Mesenteric fat pad (tissue), 1 donor: ENCODE measurements at places on chromosomes 6 and 20.

- DNase-seq: peak; percentile 6
Observed at GRCh38 chr20:49291200-49291599, 13.3 kb upstream of the ZNFX1 start.

GRCh38 chr20:6416371-6416770, 293.5 kb upstream of the FERMT1 start:
- no peak for DNase-seq

DNA sequence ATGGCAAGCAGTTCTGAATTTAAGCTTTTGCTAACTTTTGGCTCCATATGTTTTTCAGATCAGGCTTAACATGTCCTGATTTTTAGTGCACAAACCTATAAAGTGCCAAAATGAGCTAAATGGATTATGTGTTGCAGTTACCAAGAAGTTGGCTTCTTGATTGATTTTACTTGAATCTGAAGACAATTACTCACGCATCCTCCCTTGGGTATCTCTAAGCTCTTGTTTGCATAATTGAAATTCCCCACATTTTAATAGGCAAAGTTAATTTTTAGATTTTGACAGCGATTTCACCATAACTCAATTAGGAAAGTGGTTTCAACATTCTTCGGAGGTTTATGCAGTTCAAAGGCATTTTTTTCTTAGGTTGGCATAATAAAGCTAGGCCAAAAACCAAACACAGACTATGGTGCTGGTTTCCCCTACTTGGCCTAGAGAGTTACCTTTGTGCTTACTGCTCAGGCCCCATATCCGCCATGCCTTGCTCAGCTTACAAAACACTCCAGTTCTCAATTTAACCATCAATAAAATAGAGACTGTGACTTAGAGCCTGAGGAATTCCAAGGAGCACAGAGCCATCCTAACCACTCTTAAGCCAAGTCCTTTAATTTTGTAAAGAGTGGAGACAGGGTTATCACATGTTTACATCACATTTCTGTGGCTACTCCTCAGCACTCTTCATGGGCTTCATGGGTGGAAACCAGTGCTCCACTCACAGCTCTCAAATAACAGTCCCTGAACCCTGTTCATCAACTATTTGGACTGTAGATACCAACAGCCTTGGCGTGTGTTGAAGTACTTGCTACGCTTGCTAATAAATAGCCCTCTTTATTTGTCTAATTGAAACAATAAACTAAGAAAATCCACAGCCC, 32.1 kb downstream of the LAMA4 start:
- no peak for DNase-seq

DNA sequence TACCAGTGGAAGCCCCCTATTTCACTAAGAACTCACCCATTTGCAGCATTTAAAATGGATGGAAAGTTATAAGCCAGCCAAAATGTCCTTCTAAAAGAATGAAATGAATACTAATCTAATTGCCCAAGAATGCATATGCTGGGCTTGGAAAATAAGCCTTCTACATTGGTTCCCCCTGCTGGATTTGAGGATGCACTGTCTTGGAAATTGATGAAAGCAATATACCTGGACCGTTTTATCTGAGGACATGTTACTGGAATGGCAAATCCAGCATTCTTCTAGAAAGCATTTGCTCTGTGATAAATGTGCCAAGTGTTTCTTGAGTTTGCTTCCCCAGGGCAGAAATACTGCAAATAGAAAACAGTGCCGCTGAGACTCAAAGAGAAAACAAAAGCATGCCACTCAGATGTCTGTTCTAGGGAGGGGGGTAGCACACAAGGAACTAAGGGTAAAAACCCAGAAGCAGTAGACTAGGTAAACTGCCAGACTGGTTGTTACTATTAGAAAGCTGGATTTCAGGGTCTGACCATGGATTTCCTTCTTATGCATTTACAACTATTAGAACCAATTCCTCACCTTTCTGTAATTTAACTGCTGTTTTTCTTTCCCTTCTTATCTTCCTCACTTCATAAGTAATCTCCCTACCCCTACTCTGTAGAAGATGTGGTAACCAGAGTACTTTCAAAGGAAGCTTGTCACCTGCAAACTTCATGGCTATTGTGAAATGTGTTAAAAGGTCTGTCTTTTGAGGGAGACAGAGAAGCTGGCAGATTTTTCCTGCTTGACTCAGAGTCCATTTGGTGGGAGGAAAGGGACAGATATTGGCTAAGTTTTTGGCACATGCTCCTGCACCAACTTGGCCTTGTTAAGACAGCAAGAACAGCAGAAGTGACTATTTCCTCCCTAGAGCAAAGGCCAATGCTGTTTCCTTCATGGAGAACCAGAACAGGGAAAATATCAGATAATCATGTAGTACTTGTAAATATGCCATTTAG, 642.6 kb downstream of the KIF16B start:
- no peak for DNase-seq

- no peak for DNase-seq
Observed at GRCh38 chr20:62321521-62321948, 18.7 kb downstream of the ADRM1 start.

GRCh38 chr6:36694616-36695015, 3.0 kb upstream of the RAB44 start:
- DNase-seq: peak; percentile 8

- no peak for DNase-seq
Observed at GRCh38 chr20:53330601-53331140, 263.0 kb downstream of the ZNF217 start.

DNA sequence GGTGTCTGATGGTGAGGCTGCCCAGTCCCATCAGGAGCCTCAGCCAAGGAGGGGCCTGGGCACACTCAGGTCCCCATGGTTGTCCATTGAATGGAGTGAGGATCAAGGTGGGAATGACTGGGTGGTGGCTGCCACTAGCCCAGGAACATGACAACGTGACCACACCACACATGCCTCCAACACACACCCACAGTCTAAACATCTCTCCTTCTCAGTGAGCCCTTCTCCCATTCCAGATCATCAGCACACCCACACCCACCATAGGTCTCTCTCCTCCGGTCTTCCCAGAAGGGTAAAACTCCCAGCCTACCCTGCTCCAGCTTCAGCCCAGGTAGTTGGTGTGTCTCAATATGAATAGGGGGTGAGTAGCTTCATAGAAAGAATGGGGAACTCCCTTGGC, 5.5 kb downstream of the TCF21 start:
- DNase-seq: no peak

GRCh38 chr20:63648895-63649589, 4.2 kb downstream of the STMN3 start:
- DNase-seq: no peak

- no peak for DNase-seq
Observed at GRCh38 chr6:13700232-13700631, 11.4 kb downstream of the RANBP9 start.

DNA sequence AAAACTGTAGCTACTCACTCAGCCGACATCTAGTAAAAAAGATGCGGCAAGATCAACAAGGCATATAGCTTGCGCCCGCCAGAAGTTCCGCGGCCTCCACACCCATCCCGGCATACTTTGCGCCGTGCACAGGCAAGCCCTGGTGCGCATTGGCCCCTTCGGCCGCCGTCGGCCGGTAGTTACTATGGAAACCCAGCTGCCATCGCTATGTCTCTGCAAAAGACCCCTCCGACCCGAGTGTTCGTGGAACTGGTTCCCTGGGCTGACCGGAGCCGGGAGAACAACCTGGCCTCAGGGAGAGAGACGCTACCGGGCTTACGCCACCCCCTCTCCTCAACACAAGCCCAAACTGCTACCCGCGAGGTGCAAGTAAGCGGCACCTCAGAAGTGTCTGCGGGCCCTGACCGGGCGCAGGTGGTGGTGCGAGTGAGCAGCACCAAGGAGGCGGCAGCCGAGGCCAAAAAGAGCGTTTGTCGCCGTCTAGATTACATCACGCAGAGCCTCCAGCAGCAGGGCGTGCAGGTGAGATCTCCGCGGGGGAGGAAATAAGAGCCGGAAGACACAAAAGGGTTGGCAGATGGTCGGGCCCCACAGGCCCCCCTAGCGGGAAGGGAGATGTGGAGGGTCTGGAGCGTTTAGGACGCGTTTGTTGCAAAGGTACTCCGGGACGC, at the start of gene IRAK1BP1:
Gene IRAK1BP1, plus strand, starts transcription at position 182 of the 671 bp plus-strand sequence. Its CDS starts 26 bp downstream, at position 208.
- DNase-seq: peak; percentile 91

DNA sequence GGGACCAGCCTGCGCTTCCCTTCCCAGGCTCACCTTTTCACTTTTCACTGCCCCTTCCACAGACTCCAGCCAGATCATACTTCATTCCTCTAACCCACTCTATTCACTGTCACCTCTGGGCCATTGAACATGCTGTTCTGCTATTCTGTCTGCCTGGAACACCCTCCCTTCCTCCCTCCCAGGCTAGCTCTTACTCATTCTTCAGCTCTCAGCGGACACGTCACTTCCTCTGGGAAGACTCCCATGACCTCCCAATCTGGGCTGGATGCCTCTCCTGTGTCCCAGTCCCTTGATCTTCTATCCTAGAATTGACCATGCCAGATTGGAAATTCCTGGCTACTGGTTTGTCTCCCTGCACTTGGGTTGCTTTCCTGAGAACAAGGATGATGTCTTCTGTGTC, 5.0 kb downstream of the SLC12A5 start:
- DNase-seq: no peak

DNA sequence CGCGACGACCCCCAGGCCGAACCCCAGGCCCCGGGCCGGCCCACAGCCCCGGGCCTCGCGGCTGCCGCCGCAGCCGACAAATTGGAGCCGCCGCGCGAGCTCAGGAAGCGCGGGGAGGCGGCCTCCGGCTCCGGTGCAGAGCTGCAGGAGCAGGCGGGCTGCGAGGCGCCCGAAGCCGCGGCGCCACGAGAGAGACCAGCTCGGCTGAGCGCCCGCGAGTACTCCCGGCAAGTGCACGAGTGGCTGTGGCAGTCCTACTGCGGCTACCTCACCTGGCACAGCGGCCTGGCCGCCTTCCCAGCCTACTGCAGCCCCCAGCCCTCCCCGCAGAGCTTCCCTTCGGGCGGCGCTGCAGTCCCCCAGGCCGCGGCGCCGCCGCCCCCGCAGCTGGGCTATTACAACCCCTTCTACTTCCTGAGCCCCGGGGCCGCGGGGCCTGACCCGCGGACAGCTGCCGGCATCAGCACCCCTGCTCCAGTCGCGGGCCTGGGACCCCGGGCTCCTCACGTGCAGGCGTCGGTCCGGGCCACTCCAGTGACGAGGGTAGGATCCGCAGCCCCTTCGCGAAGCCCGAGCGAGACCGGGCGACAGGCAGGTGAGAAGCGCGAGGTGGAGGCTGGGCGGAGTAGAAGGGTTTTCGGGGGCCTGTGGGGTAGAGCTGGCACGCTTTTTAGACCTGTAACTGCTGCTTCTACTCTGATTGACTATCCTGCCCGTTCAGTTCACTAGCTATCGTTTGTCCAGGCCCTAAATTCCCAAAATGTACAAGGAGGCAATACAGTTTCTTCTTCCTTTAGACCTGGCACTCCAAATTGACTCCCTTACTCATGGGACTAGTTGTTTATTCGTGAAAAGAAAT, 654 bp downstream of the FAM8A1 start:
- DNase-seq: peak; percentile 90

GRCh38 chr6:31143148-31143547, 4.3 kb upstream of the PSORS1C2 start:
- no peak for DNase-seq

GRCh38 chr6:72132427-72132826, 246.1 kb downstream of the RIMS1 start:
- no peak for DNase-seq

DNA sequence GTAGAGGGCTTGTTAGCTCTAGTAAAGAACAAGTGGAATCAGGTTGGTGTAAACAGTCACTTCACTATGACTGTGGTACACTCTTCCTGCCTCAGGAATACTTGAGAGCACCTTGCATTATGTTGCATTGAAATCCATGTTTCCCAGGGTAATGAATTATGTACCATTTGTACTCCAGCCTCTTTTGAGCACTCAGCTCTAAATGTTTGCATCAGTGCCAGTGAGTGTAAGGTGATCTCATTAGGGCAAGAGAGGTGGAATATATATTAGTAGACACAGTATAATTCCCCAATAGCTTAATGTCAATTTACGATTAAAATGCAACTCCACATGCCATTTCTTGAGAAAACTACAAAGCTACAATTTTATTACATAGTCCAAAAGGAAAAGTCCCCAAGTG, 319.6 kb upstream of the POU3F2 start:
- DNase-seq: no peak

DNA sequence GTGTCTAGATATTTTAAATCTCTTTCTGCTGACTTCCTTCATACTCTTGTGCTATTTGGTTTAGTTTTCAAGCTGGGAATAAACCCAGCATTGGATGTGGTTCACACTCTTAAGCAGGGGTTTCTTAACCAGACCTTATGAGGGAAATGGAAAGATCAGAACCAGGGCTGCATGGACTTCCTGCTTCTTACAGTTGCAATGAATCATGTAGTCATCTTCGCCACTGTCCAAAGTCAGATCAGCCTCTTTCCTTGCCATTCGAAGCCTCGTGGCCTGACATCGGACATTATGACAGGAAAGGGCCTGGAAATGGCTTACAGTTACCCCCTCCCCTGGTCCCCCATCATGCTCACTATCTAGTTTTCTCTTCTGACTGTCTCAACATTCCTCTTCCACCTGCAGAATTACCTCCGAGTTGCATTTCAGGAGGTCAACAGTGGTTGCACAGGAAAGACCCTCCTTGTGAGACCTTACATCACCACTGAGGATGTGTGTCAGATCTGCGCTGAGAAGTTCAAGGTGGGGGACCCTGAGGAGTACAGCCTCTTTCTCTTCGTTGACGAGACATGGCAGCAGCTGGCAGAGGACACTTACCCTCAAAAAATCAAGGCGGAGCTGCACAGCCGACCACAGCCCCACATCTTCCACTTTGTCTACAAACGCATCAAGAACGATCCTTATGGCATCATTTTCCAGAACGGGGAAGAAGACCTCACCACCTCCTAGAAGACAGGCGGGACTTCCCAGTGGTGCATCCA, 16.8 kb upstream of the NAA20 start:
- DNase-seq: no peak

DNA sequence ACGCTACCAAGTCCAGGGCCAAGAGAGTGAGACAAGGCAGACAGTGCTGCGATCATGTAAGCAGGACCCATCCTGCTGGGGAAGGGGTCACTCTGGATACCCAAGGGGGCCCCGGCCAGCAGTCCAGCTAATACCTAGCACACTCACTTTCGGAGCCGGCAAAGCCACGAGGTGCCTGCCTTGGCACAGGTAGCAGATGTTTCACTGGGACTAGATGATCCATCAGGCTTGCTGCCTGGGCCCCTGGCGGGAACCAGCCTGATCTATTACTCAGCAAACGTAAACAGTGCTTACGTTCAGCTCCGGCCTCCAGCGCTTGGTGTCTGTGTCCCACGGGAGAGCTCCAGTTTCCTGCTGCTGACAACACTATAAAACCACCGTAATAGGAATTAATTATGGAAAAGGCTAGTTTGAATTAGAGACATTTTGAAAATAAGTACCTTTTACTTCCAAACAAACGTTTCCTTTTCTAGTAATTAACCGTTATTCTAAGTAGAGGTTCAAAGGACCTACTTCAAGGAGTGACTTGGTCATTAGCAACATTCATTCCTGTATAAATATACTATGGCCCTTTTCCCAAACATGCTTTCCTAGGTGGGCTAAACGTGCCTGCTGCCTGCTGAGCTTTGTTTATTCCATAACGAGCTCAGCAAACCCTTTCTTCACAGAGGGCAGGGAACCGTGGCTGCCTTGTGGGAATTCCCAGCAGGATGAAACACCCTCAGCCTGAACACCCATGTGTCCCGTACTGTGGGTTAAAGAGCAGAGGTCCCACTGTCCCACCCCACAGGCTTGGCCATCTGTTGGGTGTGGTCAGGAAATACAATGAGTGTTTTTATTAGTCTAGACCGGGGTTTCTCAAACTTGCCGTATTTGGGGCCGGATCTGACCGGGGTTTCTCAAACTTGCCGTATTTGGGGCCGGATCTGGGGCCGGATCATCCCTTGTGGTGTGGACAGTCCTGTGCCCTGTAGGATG, 18.4 kb downstream of the SLC22A23 start:
- peak; percentile 82 for DNase-seq
